ENCODE measurements at places on chromosomes 12 and 14.

DNA sequence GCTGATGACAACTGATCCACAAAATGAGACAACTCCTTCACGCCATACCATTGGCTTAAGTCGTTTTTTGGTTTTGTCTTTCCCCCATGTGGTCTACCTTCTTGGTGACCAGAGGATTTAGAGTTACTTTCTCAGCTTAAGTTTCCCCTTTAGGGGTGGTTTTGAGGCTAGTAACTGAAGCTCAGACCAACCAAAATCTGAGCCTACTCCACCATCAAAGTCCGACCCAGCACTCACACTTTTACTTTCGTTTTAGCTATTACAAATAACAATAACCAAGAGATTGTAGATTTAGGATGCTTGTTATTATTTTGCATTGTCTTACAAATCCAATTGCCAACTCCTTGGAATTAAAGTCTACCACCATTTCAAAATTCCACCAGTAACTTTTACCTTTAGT, 130.6 kb upstream of the MDM1 start:
- no peak for DNase-seq

DNA sequence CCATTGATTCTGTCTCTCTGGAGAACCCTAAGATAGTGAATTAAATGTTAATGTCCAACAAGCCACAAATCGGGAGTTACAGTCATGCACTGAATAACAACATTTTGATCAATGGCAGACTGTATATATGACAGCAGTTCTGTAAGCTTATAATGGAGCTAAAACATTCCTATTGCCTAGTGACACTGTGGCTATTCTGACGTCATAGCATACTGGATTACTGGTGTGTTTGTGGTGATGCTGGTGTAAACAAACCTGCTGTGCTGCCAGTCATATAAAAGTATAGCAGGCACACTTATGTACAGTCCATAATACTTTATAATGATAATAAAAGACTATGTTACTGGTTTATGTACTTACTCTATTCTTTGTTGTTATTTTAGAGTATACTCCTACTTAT, 56.7 kb upstream of the BICD1 start:
- no peak for DNase-seq

DNA sequence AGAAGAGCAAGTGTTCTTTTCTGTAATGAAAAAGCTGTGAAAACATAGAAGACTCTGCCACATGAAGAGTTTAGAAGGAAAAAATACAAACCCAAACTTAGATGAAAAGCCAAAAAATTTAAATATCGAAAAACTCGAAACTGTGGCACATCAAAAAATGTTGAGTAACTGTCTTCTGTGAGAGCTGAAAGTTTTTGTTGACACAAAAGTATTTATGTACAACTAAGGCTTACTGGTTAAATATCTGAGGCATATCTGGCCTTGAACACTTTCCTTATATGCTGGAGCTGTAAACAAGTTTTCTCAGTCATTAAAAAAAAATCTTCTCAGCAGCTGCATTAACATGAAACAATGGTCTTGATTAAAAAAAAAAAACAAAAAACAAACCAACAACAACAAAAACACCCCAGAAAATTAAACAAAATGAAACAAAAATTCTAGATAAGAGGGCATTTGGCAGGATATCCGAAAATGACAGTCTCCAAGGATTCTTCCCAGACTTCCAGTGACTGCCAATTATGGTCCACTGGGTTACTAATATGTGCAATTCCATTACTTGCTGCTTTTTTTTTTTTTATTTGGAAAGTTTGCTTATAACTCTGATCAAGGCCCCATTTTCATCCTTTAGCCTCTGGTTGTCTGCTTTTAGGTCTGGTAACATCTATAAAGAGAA, 84.7 kb upstream of the PAWR start:
- no peak for DNase-seq

GRCh38 chr12:48934312-48934706, 9.0 kb upstream of the FKBP11 start:
- DNase-seq: no peak
